ENCODE measurements at places on chromosomes 5 and 9.

- no peak for DNase-seq
These were observed 398.2 kb downstream of the NFIB start for GRCh38 chr9:13915591-13916301.

- DNase-seq, result no peak
These were observed 405.9 kb upstream of the DAP start for GRCh38 chr5:11166923-11167322.

DNA sequence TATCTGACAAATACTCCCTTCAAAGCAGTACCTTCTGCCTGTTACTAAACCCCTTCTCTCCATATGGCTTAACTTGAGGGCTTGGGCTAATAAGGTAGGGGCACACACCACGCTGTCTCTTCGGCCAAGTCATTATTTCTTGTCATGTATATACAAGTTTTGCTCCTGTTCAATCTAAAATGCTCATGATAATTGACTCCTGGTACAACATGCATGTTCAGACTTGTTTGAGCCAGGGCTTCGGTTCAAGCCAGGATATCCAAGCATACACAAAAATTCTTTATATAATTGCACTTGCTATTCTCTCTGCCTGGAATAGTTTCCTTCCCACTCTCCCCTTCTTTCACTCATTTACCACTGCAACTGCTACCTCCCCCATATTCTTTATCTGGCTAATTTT is 756.0 kb upstream of the C9orf72 start:
- no peak for DNase-seq

GRCh38 chr9:77915744-77916143 is 115.9 kb downstream of the GNAQ start:
- DNase-seq, result no peak

DNA sequence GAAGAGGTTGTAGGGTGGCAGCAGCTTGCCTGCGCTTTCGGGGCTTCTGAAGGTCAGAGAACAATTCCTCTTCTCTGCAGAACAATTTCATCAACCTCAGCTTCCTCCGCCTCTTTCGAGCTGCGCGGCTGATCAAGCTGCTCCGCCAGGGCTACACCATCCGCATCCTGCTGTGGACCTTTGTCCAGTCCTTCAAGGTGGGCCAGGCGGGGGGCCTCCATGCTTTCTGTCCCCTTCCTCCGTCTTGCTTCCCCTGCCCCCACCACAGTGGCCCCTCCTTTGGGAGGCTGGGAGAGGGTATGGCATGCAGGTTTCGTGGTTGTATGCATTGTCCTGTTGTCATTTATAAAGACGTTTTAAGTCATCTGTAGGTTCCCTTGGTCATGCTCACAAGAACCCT is 195.8 kb downstream of the CACNA1B start:
- no peak for DNase-seq
